Right ventricle myocardium superior (tissue), 1 donor: ENCODE measurements at places on chromosomes 5 and 9. TPM values are rescaled to one million over a fixed set of nuclear protein-coding genes. Genes with fewer than 3 reads are reported as not detected.

The PCDHGA5 gene
- total RNA-seq = 6.6 TPM

The PDZD2 gene
- total RNA-seq = 81.5 TPM

The CREB3 gene
- 20.3 TPM for total RNA-seq

DNA sequence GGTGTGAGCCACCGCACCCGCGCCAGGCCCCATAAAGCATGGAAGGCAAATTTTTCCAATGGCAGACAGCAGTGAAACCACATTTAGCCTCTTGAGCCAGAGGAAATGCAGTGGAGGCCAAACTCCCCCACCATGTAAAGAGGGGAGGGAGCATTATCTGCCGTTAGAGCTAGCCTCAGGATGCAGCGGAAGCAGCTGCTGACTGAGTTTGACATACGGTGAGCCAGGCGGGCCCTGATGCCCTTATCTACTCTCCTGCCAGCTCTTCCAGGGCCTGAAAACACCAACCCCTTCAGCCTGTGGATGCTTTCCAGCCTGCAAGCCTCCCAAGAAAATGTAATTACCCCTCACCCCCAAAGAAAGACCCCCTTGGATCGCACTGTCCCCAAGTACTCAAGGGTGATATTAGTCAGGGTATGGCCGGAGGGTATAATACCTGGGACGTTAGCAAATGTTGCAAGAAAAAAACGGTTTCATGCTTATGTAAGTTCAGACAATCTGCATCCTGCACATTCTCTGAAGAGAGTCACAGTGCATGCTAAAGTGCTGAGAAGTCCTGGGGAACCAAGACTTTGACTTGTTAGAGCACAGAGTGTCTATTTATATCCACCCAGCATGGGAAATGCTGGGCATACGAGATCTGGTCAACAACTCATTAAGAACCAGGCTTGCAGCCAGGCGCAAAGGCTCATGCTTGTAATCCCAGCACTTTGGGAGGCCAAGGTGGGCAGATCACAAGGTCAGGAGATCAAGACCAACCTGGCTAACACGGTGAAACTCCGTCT, 11.3 kb upstream of the GGTA1 start:
- DNase-seq = peak; percentile 59

DNA sequence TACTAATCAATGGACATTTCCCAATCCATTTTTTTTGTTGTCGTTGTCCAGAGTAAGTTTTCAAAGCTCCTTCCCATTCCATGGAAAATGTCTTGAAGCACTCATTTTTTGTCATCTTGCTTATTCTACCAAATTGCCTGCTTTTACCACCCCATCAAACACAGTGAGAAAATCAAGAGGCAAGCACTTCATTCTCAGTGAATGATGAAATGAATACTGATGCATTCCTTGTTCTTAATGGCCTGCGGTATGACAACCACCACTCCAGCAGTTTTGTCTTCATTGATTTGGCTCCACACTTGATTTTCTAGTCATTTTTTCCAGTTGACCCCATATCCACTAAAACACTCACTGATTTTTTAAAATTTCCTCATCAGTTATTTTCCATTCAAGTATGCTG, 193.5 kb upstream of the ANKH start:
- no peak for DNase-seq

The KCTD16 gene
- total RNA-seq = 0.03 TPM

The LCN10 gene
- total RNA-seq = 7.7 TPM

DNA sequence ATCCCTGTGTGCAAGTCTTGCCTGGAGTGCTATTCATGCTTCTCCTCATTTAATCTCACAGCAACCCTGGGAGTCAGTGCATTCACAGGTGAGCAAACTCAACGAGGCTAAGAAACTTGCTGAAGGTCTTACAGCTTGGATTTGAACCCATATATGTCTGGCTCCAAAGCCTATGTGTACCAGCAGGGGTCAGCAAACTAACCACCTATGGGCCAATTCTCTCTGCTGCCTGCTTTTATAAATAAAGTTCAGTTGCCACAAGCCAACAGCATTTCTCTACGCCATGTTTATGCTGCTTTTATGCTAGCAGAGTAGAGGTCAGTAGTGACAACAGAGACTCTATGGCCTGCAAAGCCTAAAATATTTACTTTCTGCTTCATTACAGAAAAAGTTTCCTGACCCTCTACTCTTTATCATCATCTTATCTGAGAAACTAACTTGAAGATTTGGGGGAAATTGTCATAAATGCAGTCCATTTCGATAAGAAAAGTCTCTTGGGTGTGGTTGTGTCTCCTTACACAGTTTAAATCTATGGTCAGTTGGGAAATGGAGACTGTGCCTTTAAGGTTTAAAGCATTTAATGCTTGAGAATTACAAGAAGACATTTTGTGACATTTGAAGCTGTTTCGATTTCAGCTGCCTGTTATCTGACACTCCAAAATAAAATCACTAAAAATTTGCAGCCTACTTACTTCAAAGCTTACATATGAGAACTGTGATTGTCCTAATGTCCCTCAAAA, 137.7 kb downstream of the PRELID2 start:
- DNase-seq = no peak
